ENCODE measurements at places on chromosomes 16 and 17.

DNA sequence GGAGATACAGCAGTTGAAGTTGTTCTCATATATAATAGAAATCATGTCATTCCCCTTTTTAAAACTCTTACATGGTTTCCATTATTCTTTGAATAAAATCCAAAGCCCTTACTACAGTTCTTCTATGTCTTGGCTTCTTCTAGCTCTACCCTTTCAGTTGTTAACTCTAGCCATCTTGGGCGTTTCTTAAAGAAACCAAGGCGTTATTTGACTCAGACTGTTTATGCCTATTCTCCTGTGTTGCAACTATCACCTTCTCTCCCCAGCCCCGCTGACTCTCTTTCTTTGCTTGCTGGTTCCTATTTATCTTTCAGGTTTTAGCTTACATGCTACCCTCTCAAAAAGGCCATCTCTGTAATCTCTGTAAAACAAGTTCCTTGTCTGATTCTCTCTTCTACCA is 32.7 kb downstream of the NFATC3 start:
- no peak for DNase-seq

- peak; percentile 42 for DNase-seq
These were observed 912 bp downstream of the USP22 start for GRCh38 chr17:21041741-21042457.

DNA sequence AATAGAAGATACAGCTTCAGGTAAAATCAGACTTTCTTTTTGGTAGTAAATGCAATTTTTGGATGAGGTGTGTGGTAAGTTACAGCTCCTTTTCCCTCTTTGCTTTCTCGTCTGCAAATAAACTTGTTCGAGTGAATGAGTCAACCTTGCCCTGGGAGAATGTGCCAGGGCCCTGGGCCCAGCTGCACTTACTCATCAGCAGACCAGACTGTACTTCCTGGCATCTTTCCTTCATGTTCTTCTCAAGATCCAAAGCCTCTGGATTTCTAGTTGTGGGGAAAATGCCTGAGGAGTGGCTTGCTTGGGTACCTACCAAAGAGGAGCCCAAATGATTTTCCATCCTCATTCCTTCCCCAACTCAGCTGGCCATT is 5.4 kb upstream of the G6PC1 start:
- no peak for DNase-seq

DNA sequence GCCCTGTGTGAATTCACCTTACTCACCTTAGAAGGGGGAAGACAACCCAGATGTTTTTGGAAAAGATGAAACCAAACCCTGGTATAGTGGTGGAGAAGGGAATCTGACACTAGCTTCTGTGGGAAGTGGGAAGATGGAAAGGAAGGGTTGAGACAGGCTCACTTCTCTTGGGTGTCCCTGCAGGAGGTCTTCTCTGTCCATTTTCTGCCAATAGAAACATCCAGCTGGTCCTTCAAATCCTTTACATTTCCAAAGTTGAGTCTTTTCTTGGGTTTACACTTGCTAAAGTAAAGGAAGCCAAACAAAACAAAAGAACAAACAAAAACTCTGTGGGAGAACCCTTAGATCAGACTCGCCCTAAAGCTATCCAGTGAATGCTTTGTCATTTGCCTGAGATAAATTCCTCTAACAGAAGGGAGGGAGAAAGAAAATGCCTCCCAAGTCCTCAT is 10.2 kb downstream of the HOXB1 start:
- no peak for DNase-seq

DNA sequence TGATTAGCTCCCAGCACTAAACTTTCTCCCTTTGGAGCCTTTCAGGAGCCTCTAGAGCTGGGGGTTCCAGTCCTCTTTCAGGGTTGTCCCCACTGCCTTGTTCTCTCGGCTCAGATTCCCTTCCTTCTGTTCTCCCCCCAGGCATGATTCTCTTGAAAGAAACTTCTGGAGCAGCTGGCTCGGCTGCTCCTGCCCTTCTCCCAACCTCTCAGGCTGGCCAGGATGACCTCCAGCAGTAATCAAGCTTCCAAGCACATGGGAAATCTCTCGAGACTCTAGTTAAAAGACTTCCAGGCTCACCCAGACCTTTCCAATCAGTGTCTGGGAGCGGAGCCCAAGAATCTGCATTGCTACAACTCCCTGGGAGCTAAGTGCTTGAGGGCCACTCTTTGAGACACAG is 3.6 kb downstream of the SDK2 start:
- DNase-seq, result no peak

DNA sequence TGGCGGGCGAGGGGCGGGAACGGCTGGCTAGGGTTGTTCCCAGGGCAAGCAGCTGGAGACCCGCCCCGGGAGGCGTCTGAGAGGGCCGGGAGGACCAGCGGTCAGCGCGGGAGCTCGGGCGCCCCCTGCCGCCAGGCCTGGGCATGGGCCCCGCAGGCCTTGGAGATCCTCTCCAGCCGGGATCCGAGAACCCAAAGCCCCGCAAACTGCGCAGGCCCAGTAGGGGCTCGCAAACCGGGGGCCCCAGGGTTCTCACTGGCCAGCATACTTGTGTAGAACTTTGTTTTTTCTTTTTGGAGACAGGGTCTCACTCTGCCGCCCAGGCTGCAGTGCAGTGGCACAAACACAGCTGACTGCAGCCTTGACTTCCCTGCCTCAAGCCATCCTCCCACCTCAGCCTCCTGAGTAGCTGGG is 20.8 kb upstream of the ZNF423 start:
- no peak for DNase-seq

DNA sequence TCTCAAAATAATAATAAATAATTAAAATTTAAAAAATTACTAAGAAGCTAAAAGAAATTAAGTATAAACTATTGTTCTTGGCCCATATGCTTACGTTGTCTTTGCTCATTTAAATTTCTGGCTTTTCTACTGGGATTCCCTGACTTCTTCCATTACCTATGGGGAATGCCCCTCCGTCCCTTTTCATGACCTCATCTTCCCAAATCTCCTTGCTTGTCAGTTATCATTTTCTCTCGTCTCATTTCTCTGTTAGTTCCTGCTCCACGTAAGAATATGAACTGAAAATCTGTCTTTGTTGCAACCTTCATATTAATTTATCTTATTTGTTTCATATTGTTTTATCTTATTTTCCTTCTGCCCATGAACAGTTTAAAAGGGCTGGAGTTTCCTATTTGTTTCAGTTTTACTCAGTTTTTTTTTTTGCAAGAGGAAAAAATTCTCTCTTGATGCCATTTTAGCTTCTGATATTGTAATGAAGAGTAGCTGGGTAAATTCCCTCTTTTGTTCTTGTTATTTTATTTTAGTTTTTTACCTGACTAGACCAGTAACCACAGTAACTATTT is 2.5 kb upstream of the DNAJA2 start:
- no peak for DNase-seq

DNA sequence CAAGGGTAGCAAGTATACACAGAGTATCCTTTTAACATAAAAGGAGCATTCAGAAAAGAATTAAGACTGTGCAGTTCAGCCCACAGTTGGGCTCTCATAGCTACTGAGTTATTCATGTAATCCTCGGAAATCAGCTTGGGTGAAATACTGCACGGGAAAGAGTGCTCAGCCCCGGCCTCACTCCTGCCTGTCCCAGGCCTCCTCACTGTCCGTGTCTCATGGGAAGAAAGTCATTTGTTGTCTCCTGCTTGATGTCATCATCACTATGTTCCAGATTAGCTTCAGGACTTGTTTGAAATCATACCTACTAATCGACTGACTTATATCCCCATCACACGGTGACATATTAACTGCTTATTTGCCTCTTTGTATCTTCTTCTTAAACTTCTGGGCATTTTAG is 223.3 kb upstream of the CHMP6 start:
- no peak for DNase-seq

- no peak for DNase-seq
These were observed 5.1 kb downstream of the INPP5K start for GRCh38 chr17:1511290-1511689.

GRCh38 chr17:34133350-34133749 is 121.7 kb upstream of the CCL2 start:
- DNase-seq, result no peak

DNA sequence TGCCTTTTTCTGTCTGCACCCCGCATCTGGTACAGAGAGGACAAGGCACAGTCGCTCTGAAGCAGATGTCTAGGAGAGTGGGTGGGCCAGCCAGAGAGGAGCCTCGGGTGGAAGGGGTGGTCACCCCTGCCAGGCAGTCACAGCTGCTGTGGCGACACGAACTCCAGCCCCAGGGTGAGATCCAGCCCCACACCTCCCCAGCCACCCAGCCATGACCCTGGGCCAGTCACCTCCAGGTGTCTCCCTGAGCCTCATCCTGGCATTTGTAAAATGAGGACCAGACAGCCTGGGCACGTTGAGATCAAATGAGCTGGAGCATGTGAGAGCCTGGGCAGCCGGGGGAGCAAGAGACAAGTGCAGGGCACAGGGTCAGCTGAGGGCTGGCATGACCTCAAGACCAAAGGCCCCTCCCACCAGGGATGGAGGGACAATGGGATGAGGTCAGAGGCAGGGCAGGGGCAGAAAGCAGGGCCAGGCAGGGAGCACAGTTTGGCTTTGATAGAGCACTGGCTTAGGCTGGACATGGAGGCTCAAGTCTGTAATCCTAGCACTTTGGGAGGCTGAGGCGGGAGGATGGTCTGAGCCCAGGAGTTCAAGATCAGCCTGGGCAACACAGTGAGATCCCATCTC is 7.7 kb downstream of the ADAM11 start:
- DNase-seq, result no peak

DNA sequence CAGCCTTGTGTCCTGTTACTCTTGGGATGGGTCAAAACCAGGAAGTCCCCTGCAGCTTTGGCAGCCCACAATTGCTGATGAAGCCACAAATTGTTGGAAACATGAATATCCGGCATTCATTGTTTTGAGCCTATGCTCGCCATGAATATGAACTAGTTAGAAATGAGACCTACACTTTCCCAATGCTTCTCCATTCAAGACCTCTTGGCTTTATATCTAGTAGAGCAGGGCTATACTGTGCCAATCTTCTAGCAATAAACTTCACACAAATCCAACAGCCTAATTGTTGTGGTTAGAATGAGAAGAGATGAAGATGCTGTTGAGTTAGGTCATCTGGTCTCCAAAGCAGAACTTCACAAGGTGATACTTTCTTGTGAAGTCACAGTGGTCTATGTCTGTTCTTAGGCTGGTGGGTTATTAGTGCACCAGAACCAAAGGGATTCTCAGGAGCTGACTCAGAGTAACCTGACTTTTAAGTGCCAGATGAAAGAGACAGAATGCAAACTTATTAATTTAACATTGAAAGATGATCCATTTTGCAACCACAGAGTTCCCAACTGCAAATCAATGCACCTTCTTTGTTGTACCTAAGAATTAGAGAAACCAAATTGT is 13.7 kb upstream of the KRT23 start:
- DNase-seq, result no peak

GRCh38 chr17:59186850-59187249 is 23.0 kb upstream of the SMG8 start:
- no peak for DNase-seq

- DNase-seq, result no peak
These were observed 37.5 kb upstream of the FAAP100 start for GRCh38 chr17:81589612-81590011.

GRCh38 chr16:69483611-69484010 is 59.2 kb downstream of the CYB5B start:
- no peak for DNase-seq

DNA sequence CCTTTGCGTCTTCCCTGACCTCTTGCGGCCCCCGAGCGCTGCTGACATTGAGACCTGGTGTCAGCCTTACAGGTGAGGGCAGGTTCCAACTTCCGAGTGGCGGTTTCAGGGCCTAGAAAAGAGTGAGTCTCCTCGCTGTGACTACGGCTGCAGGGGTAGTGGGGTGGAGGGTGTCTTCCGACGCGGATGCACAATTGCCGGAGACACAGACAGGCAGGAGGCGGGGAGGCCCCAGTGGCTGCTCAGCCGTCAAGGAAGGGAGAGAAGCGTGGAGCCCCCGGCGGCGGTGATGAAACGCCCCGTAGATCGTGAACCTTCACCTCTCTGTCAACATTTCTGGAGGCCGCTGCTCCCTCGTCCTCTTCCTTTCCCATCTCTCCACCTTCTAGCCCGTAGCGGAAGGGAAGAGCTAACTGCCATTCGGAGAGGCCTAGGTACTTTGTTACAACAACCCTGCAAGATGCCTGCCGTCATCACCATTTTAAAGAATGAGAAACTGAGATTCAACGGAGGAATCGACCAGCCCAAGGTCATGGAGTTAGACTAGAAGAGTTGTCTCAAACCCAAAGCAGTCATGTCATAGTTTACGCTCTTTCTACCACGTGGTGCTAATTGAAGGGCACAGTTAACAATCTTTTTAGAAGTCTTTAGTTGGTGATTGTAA is 485 bp downstream of the DNAJA3 start:
- DNase-seq, result peak; percentile 57

- DNase-seq, result no peak
These were observed 75.1 kb upstream of the ENDOV start for GRCh38 chr17:80339731-80340456.

DNA sequence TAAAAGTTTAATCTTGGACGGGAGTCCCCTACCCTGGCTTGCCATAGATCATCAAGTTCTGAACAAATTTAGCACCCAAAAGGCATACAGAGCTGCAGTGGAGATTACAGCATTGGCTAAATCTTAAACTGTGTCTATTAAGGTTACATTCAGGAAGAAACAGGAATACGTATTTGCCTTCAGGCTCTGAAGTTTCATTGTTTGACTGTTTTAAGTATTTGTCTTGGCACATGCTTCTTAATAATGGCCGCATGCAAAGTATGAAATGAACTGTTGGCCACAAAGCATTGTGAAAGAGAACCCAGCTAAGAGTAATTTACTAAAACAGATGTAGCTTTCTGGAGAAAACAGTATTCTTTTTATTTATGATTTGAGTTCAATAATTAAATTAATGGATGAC is 63.9 kb upstream of the CNEP1R1 start:
- DNase-seq, result no peak

- DNase-seq, result no peak
These were observed 178.5 kb upstream of the CIBAR2 start for GRCh38 chr16:85290626-85291301.

GRCh38 chr17:81118308-81119221 is 46.7 kb upstream of the PVALEF start:
- no peak for DNase-seq

DNA sequence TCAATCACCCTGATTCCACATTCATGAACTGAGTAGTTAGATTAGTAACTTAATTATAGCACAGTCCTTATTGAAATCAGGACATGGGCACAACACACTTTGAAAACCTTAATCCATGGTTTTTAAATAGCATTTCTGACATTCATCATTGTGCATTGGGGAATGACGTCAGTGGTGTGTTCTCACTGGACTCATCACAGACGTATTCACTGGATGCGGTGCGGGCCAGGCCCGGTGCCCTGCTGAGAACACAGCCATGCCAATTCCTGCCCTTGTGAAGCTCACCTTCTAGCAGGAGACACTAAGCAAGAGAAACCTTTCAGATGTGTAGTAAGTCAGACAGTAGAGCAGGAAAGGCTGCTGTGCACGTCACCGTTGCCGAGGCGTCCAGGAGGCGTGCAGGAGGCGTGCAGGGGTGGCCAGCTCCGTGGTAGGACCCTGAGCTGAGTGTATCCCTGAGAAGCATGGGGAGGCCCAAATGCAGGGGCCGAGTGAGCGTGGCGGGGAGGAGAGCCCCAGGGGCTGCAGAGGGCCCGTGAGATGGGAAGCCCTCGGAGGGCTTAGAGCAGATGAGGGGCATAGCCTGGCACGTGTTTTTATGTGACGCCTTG is 12.9 kb downstream of the BANP start:
- DNase-seq, result no peak
